NCI-H446 (cell line): ENCODE measurements at places on chromosomes 6 and 20.

- no peak for DNase-seq
Observed at GRCh38 chr6:110250838-110251237, 70.6 kb downstream of the CDC40 start.

GRCh38 chr6:27213544-27214125 is 33.9 kb upstream of the PRSS16 start:
- no peak for DNase-seq

DNA sequence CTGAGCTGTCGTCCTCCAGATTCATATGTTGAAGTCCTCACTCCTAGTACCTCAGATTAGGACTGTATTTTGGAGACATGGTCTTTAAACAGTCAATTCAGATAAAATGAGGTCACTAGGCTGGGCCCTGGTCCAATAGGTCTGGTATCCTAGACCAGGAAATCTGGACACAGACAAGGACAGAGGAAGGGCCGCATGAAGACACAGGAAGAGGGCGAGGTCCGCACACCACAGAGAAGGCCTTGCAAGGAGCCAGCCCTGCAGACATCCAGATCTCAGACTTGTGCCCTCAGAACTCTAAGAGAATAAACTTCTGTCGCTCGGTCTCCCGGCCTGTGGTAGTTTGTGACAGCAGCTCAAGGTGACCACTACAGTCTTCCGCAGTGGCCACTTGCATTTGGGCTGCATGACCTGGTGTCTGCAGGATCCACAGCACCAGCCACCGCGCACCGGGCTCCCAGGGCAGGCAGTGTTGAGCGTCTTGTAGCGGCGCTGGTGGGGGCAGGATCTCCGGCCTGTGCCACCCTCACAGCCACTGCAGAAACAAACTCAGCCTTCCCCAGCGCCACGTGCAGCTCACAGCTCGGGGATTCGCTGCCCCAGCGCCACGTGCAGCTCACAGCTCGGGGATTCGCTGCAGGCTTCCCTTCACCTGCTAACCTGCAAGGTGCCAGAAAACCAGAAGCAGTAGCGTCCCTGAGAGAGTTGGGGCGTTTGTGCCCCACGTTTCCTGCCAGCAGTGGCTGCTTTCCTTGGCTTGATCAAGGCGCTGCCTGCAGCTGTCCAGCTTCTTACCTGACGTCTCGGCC is 6.0 kb upstream of the RBM38 start:
- no peak for DNase-seq

GRCh38 chr6:36519352-36519751 is 27.9 kb downstream of the STK38 start:
- DNase-seq = no peak

- no peak for DNase-seq
Observed at GRCh38 chr6:1242446-1242845, 69.5 kb upstream of the FOXQ1 start.

DNA sequence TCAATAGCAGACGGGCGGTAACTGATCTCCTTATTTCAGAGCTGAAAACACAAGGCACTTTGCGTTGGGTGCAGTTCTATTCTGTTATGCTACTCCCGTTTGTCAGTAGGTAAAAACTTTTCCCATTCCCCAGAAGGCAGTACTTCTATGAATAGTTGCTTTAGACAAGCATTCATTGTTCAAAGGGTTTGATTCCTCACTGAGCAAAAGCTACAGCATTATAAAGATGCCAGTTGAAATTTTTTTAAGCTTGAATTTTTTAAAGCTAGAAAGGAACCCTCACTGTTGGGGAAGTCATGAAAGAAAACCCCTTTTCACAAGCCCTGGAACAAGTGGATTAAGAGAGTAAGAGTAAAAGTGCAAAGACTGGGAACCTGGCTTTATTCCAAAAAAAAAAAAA is 42.3 kb downstream of the FUT9 start:
- no peak for DNase-seq

DNA sequence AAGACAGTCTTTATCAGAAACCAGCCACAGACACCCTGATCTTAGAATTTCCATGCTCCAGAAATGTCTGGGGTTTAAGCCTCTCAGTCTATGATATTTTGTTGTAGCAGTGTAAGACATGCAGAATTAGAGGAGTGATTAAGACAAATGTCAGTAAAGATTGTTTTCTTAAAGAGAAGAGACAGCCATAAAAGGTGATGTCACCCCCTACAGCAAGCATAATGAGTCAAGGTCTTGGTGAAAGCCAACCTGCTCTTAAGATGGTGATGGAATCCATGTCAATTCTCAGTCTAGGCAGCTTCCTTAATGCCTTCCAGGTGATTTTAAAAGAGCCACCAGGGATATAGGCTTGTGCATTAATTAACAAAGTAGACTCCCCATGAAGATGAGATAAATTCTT is 849.9 kb upstream of the EPHA7 start:
- no peak for DNase-seq

DNA sequence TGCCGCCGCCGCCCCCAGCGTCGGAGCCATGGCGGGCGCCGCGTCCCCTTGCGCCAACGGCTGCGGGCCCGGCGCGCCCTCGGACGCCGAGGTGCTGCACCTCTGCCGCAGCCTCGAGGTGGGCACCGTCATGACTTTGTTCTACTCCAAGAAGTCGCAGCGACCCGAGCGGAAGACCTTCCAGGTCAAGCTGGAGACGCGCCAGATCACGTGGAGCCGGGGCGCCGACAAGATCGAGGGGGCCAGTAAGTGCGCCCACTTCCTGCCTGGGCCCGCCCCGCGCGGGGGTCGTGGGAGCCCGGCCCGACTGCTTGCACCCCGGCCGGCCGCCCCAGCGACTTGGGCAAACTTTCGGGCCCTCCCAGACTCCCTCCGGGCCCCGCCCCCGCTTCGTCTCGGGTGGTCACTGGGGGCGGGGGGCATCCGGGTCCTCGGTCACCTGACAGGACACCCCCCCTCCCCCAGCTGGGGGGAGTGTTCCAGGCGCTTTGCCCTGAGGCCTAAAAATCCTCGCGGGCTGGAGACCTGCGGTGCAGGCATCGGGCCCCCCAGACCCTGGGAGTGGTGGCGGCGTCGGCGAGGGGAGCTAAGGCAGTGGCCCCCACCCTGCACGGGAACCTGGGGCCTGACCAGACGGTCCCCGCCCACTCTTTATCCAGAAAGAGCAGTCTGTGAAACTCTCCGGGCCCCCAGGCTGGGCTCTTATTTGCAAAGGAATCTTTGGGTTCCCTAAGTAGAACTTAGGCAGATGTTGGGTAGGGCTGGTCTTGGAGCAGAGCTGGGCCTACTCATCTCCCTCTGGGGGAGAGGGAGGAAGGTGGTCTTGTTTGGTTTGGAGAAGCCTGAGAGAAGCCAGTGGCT is 501 bp downstream of the PLCG1 start:
- DNase-seq = peak; percentile 64

DNA sequence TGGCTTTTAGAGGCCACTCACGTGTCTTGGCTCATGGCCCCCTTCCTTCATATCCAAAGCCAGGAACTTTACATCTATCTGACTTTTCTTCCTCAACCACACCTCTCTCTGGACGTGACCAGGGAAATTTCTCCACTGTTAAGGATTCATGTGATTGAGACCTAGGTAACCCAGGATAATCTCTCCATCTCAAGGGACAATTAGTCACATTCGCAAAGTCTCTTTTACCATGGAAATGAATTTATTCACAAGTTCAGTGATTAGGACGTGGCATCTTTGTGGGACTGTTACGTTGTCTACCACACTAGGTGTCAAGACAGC is 227.5 kb upstream of the RAB32 start:
- no peak for DNase-seq

- DNase-seq = no peak
Observed at GRCh38 chr6:83270971-83271719, 78.0 kb downstream of the RWDD2A start.

DNA sequence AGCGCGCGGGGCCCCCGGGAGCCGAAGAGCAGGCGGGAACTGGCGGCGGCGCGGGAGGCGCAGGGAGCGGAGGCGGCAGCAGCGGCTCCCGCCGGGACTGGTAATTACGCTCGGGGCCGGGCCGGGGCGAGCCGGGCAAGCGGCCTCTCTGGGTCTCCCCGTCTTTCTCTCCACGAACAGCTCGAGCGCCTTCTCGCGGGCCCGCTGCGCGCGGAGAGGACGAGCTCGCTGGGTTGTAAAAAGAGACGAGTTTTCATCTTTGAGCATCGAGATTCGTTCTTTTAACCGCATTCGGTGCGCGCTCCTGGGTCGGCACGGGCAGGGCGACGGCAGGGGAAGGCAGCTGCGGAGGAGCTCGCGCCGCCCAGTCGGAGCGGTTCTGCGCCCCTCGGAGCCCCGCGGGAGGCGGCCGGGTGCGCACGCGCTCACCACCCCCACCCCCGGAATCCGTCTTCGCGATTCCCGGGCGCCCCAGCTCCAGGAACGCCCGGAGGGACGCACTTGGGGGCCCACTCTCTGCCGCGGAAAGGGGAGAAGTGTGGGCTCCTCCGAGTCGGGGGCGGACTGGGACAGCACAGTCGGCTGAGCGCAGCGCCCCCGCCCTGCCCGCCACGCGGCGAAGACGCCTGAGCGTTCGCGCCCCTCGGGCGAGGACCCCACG is 38.0 kb downstream of the YTHDF1 start:
- no peak for DNase-seq

DNA sequence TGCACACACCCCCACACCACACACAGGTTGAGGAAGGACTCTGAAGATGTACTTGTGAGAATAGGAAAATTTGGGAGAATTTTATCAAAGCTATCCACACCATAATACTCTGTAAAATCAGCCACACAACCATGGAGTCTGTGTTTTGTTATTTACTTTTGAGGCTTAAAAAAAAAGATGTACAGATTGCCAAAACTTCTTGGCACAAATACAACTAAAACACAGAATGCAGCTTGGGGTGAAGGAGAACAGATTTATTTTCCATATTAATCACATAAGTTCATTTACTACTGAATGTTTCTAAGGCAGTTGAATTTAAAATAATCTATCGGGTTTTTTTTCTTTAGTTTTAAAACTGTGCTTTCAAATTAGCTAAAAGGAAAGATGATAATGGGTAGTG is 32.8 kb upstream of the KCNQ5 start:
- peak; percentile 67 for DNase-seq

- DNase-seq = no peak
Observed at GRCh38 chr20:22916021-22916842, 118.9 kb upstream of the SSTR4 start.

- no peak for DNase-seq
Observed at GRCh38 chr20:63844511-63844991, 13.5 kb upstream of the ZBTB46 start.

GRCh38 chr6:1335367-1336037 is 23.6 kb downstream of the FOXQ1 start:
- no peak for DNase-seq

DNA sequence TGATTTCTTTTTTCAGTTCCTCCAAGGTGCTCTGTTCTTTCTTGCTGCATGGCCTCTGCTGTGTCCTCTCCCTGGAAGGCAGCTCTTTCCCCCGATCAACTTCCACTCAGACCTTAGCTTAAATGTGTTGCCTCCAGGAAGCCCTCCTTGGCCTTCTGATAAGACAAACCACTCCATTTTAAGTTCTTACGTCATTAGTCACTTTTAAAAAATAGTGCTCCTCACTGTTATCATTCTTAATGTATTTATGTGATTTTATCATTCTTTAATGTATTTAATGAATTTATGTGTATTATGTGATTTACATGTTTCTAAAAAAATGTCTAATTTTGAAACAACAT is 12.2 kb upstream of the MANBAL start:
- DNase-seq = no peak

DNA sequence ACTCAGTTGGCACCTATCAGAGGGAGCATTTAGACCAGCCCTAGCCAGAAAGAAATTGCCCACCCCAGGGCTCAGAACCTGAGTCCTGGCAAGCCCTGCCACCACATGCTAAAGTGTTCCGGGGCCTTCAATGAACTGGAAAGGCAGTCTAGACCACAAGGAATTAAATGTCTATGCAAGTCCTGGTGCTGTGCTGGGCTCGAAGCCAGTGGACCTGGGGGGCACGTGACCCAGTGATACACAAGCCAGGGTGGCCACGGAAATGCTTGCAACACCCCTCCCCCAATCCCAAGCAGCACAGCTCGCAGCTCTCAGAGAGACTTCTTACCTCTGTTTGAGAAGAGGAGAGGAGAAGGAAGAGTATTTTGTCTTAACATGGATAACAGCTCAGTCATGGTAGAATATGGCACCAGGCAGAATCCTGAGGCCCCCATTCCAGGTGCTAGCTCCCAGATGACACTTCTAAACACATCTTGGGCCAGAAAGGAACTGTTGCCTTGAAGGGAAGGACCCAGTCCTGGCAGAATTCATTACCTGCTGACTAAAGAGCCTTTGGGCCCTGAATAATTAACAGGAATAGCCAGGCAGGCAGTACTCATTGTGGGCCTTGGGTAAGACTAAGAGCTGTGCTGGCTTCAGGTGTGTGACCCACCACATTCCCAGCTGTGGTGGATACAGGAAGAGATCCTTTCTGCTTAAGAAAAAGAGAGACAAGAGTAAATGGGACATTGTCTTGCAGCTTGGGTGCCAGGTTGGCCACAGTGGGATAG is 111.3 kb downstream of the BTBD9 start:
- DNase-seq = no peak

GRCh38 chr6:2296781-2297180 is 51.4 kb upstream of the GMDS start:
- DNase-seq = no peak

DNA sequence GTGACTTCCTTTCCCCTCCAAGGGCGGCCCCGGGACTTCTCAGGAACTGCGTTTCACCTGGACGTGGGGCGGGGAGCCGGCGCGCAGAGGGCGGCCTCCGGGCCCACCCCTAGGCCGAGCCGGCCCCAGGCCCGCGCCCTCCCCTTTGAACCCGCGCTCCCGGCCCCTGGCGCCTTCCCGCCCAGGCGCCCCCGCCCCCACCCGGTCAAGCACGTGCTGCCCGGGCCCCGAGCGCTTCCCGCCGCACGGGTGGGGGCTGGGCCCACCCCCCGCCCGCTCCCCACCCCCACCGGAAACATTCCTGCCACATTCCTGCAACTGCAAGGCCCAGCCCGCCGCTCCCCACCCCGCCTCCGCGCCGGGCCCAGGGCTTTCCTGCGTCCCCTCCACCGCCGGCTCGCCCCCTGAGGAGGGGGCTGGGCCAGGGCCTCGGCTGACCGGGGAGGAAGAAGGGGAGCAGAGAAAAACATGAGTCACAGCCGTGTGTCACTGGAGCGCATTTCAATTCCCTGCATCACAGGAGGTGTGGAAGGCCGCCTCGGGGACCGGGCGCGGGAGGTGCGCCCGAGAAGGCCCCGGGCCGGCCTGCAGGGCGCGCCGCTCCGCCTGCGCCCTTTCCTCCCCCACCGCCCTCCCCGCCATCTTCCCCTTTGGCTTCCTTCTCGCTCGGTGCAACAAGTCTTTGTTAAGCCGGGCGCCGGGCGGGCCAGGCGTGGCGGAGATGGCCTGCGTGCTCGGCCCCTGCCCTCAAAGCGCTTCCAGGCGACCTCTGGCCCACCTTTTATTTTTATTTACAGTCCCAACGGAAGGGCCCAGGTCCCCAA is 1.2 kb upstream of the HMGA1 start:
- DNase-seq = no peak
